ENCODE measurements at places on chromosomes 11 and 22.

GRCh38 chr11:36492724-36493304 is 17.3 kb downstream of the TRAF6 start:
- no peak for DNase-seq

DNA sequence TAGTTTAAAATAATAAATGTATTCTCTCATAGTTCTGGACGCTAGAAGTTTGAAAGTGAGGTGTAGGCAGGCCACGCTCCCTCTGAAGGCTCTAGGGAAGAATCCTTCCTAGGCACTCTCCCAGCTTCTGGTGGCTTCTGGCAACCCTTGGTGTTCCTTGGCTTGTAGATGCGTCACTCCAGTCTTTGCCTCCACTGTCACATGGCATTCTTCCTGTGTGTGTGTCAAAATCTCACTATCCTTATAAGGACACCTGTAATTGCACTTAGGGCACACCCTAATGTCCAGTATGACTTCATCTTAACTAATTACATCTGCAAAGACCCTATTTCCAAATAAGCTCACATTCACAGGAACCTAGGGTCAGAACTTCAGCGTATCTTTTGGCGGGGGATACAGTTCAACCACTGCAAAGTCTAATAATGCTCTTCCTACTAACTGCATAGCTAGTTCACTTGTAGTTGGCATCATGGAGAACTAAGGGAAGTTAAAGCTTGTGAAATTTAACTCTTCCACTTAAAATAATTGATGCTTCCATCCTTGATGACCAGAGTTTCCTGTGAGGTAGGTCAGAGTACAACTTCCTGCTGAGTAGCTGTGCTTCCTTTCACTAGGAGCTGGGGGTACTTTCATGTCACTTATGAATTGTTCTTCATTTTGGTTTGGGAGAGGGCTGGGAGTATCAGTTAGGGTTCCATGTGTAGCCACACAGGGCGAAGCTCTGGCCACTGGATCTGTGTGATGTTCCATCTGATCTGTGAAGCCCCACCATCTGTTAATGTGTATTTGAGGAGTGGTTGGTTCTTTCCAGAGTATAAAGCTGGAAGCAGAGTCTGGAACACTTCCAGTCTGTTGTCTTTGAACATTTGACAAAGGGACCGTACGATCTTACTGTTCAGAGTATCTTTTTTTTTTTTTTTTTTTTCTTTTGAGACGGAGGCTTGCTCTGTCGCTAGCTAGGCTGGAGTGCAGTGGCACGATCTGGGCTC is 10.5 kb downstream of the YWHAH start:
- no peak for DNase-seq

DNA sequence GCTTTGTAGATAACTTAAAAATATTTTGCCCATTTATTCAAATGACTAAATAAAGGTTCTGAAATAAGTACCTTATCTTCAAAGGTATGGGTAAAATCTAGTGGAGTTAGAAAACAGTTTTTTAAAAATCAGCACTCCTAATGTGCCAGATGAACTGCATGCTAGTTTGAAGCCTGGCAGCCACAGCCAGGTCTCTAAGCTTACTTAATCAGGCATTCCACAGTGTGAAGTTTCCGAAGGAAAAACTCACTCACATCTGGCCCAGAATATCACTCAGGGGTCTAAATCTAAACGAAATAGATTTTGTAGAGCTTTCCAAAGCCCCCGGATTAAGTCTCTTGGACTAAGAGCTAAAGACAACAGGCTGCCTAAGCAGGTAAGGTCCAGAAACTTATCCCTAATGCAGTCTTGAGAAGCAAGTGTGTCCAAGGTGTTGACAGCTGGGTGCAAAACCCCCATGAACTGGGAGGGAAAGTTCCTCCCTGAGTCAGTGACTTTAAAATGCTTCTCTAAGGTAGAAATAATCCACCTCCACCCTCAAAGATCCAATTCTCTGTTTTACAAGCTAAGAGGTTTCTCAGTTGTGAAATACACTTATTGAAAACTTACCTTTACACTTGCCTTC is 157.6 kb downstream of the FCHSD2 start:
- no peak for DNase-seq

DNA sequence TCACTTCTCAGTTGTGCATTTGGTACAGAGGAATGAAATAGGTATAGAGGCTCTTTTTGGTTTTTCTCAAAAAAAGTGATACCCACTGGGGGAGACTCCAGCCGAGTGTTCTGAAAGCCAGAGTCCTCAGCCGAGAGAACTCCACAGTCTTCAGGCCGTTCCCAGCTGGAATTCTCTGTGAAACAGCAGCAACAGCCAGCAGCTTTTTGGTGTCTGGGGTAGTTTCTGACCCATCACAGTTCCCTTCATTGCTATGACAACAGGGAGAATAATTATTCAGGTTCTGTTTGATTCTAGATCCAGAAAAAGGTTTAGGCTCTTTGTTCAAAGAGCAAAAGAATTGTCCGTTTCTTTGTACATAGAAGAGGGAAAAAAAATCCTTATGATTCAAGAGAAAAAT is 84.6 kb downstream of the C22orf31 start:
- DNase-seq: no peak

DNA sequence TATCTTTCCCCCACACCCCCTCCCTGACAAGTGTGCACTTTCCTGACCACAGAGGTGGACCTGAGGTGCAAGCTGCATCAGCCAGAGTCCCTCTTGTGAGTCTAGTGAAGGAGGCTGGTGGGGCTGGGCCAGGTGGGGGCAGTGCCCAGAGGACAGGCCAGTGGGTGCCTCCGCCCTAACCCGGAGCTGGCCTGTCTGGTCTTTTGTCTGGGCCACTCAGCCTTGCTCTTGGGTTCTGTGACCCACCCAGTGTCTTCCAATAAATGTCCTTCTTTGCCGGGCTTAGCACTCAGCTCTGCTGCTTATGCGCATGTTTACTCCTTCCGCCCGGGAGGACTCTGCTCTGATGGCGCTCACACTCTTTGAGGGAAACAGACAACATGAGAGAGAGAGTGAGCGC is 526.2 kb downstream of the TBC1D22A start:
- DNase-seq: no peak

DNA sequence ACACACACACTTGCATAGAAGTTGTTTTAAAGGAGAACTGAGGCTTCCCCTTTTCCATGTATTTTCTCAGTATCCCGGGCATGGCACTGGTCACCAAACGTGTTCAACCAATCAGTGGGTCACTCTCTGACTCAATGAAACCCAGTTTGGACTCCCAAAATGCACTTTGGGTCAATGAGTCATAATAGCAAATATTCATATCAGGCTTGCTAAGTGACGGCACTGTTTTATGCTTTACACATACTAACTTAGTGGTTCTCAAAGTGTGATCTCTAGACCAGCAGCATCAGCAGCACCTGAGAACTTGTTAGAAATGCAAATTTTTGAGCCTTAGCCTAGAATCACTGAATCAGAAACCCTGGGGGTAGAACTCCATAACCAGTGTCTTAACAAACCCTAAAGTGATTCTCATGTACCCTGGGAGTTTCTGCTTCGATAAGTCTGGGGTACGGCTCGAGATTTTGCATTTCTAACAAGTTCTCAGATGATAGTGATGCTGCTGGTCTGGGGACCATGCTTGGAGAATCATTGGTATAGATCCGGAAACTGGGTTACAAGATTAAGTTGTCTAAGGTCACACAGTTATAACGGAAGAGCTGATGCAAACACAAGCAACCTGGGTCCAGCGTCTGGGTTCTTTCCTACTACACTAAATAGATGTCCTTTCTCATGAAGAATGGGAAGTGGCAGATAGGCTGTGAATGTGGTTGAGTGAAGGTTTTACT is 35.6 kb downstream of the ETS1 start:
- no peak for DNase-seq
